ENCODE measurements at places on chromosomes 11 and 22. TPM values are rescaled to one million over a fixed set of nuclear protein-coding genes. Genes with fewer than 3 reads are reported as not detected.

DNA sequence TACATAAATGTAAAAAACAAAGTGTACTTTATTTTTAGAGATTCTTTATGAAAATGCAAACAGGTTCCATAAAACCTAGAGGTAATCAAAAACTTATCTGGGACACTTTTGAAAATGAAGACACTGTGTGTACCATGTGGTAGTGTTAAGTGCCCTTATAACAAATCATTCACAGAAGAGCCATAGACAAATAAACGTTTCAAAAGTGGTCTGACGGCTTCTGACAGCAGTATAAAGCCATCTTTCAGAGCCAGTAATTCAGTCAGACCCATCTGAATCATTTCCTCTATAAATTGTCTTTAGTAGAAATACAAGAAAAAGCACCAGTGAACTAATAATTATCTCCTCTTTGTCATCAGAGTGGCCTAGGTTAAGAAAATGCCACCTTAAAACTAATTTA, 100.0 kb downstream of the PAX6 start:
- DNase-seq, result no peak

Gene HOATZ
- polyA plus RNA-seq, result not detected

GRCh38 chr11:119895981-119896380, 167.0 kb upstream of the NECTIN1 start:
- no peak for DNase-seq

Gene ALDH3B2
- polyA plus RNA-seq, result not detected

Gene GPHA2
- not detected for polyA plus RNA-seq

- DNase-seq, result no peak
These were observed 44.4 kb downstream of the P4HA3 start for GRCh38 chr11:74267014-74267413.

DNA sequence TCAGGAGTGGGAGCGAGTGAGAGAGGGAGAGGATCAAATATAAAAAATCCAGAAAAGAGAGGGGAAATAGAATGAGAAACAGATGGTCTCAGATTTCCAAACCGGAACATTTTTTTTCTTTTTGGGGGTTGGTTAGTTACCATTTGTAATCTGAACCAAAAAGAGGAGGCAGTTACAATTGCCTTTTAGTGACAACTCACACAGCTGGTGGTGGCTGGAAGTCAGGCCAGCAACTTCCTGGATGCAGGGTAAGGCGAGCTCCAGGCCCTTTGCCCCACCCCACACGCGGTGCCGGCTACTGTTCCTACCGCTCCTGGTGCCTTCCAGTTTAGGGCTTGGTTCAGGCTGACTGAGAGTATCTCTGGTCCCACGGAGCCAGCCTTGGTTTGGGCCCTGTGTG, 21.0 kb upstream of the UBASH3B start:
- no peak for DNase-seq

DNA sequence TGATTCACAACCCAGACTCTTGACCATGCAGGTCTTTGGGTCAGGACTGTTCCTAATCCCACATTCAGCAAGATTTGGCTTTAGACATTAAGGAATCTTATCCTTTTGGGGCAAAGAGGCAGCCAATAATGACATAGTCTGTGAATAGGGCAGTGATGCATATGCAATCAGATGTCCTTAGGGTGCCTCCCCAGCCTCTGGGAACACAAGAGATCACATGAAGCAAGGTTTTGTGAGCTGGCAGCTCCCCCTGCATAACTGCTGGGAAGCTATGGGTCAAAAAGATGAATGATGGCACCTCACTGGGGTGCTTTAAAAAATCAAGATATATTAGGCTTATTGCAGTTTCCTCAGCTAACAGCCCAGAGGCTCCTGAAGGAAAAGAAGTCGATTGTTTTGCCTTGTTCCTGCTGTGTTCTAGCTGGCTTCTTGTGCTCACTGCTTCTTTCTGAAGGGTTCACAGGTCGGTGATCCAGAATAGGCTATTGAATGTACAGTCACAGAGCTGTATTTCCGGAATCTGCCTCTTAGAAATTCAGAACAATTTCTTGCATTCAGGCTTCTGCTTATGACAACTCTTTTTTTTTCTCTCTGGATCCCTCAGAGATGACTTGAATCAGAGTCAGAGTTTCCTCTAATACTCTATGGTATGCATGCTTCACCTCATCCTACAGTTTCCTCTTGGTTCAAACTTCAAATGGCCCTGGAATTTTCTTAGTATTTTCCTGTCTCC, 31.7 kb downstream of the INSC start:
- no peak for DNase-seq

Gene SHANK3
- polyA plus RNA-seq, result 19.5 TPM

- DNase-seq, result no peak
These were observed 10.1 kb downstream of the SIGIRR start for GRCh38 chr11:404551-405264.

Gene SCGB1C1
- not detected for polyA plus RNA-seq

Gene ANO3
- 0.81 TPM for polyA plus RNA-seq

- no peak for DNase-seq
These were observed 228.3 kb downstream of the FAM181B start for GRCh38 chr11:82505379-82505778.

- no peak for DNase-seq
These were observed 6.6 kb upstream of the MMP27 start for GRCh38 chr11:102712137-102712536.

- DNase-seq, result peak; percentile 97
These were observed 1165.7 kb downstream of the LRRC4C start for GRCh38 chr11:40293655-40294348.

Measured in brain (organoid and tissue), 16 donors.